Fibroblast of mammary gland (primary cell): ENCODE measurements at places on chromosomes 4 and X.

DNA sequence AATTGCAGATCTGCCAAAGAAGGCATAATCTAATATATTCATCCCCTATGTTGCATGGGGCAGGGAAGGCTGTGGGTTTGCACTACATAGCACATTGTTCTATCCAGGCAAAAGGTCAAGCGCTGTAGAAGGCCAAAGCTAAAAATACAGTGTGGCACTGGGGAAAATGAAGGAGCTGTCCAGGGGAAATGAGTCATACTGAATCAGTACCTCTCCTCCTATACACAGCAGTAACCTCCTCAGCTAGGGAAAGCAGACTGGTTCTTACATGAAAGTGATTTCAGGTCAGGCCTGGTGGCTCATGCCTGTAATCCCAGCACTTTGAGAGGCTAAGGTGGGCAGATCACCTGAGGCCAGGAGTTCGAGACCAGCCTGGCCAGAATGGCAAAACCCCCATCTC lies 31.0 kb upstream of the SLC25A4 start:
- DNase-seq = peak; percentile 96

DNA sequence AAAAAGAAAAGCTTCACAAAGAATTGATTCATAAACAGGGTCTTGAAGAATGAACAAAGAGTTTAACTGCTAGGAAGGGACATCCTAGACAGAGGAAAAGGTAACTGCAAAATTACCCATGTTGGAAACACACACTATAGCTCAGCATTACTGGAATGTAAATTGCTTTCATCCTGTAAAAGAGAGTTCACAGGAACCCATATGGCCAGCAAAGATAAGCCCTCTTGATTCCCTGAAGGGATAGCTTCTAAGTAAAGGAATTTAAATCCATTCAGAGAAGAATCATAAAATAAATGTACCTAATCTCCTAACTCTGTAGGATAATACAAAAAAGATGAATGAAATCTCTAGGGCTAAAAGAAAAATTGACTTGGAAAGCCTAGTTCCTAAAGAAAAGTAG lies 107.1 kb upstream of the INTU start:
- DNase-seq = no peak

GRCh38 chr4:151717314-151717713 lies 43.5 kb downstream of the GATB start:
- no peak for DNase-seq

DNA sequence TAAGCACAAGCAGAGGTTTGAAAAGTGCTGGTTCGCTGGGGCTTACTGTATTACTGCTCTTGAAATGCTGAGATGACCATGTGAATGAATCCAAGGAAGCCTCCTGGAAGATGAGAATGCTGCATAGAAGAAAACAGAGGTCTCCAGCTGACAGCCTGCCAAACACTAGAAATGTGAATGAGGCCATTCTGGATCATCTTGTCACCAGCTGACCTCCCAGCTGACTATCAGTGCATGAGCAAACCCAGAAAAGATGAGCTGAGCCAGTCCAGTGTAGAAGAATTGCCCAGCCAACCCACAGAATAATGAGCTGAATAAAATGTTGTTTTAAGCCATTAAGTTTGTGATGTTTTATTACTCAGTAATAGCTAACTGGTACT lies 49.1 kb upstream of the DYNLT3 start:
- peak; percentile 11 for DNase-seq

DNA sequence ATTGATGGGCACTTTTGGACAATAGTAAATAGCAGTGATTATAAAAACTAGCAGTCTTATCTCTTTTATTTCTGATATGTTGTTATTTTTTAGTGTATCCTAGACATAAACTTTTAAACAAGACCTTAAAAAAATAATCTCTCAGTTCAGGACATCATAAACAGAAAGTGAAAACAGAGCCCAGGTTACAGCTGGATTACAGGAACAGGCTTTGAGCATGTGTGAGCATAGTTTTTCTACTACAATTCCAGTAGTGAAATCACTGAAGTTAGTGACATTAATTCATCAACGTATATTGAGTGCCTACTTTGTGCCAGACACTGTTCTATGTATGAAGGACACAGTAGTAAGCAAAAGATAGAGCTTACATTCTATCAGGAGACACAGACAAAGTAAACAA lies 16.9 kb downstream of the TRIM75 start:
- DNase-seq = no peak

DNA sequence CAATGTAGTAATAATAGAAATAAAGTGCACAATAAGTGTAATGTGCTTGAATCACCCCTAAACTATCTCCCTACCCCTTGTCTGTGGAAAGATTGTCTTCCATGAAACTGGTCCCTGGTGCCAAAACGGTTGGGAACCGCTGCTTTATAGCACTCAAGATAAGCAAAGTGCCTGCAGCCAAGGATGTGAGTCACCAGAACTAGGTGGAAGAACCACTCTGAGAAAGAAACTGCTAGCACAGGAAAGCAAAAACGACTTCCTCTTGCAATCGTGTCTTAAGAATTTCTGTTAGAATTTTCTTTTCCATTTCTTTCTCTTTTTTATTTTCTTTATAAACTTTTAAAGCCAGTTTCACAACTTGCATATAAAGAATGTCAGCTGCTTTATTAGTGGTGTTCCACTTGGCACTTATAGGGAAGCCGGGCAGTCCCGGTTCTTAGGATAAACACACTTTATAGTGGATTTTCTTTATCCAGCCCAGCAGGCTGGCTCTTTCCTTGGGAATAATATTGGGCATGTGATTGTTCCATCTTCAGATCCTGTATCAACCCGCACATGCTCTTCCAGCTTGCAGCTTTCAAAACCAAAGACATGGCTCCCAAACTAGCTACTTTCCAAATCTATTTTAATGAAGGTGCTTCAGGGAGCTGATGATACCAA lies 32.3 kb upstream of the CXCL8 start:
- peak; percentile 90 for DNase-seq

DNA sequence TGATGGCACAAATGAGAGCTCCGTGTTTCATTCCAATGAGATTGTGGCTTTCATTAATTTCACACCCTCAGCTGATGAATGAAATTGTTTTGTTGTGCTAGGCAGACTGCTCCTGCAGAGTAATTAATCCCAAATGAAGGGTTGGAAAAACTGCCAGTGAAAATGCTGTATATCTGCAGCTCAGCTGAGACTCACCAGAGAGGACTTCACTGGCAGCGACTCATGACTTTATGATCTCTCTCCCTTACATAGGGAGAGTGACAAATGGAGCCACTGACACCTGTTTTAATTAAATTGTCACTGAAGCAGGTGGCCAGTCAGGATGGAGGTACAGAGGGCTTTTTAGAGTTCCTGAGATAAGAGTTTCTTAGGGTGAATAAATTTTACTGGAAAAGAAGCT lies 24.8 kb downstream of the GRXCR1 start:
- no peak for DNase-seq

- no peak for DNase-seq
These were observed 265.7 kb upstream of the FAM241A start for GRCh38 chr4:111879539-111879938.

- DNase-seq = no peak
These were observed 175.3 kb downstream of the MAML3 start for GRCh38 chr4:139978692-139979091.

GRCh38 chrX:134396174-134396573 lies 63.8 kb upstream of the HPRT1 start:
- peak; percentile 30 for DNase-seq
